Pons (tissue), 1 donor: ENCODE measurements at places on chromosomes 2 and 18.
A peak's percentile ranks its signal among the peaks of the same experiment; 100 is the strongest.

DNA sequence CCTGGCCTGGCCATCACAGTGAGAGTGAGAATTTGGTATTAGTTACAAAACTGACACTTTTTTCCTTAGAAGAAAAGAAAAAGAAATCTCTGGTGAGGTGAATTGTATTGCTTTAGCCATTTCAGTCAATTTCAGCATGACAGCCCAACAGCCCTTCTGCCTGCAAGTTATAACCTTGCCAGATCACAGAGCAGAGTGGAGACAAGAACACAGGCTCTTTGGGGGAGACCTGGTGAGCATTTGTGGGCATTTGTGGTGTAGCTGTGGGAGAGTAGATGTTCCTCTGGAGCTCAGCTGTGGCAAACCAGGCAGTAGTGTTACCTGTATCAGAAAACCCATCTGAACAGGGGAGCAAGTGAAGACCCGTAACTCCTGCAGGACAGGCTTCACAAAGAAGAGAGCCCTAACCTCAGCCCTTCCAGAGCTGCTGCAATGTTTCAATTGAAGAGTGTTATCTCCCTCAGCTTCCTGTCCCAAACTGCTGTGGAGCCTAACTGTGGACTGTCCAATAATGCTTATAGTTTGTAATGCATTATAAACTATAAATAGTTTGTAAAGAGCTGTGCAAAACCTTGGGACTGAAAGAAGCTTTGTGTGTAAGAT, 22.8 kb upstream of the DLX1 start:
- DNase-seq: no peak

GRCh38 chr2:216057688-216058193, 23.9 kb downstream of the PECR start:
- peak; percentile 62 for DNase-seq

- no peak for DNase-seq
Measured at GRCh38 chr2:152303951-152304350, 31.0 kb upstream of the FMNL2 start.

DNA sequence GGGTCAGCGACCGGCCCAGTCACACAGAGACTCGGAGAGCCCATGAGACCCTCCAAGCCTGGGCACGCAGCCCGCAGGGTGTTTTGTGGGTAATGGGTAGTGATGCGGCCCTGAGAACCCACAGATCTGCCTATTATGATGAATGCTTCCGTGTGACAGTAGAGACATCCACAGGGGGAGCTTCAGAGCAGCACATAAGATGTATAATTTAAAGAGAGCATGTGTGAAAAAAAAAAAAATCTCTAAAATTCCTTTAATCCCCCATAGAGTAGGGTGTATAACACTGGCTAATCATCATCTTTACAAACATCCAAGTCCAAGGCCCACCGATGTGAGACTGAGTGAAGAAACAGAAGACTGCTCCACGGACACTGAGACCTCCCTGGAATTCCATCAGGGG, 34.6 kb downstream of the BIN1 start:
- no peak for DNase-seq

DNA sequence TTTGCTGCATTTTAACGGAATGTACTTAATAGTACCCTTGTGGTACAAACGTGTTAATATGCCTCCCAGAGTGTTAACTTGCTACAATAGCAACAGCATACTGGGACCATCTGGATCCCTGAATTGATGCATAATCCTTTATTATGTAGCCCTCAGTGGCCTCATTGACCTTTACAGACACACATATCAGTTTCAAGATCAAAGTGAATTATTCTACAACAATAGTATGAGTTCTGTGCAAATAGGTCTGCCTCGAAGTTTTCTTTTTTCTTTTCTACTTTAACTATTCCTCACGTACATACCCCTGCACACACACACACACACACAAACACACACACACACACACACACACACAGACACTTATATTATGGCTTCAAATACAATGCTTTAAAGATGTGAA, 1622.1 kb downstream of the LRP1B start:
- DNase-seq: no peak
